Pulmonary artery endothelial cell (primary cell): ENCODE measurements at places on chromosomes 6 and 20. TPM values are rescaled to one million over a fixed set of nuclear protein-coding genes. Genes with fewer than 3 reads are reported as not detected.

SLC13A3 gene
- total RNA-seq = 0.04 and 0.40 TPM in 2 replicates

CCHCR1 gene
- total RNA-seq = 16.3 and 27.6 TPM in 2 replicates

PRR18 gene
- total RNA-seq = not detected in 2 replicates

TBC1D20 gene
- total RNA-seq = 23.9 and 32.1 TPM in 2 replicates

SLC22A3 gene
- total RNA-seq = 0.07 and 0.13 TPM in 2 replicates
